ENCODE measurements at places on chromosomes 6 and 20. TPM values are rescaled to one million over a fixed set of nuclear protein-coding genes. Genes with fewer than 3 reads are reported as not detected.

AURKA gene
- total RNA-seq, result 29.1 TPM

BMP6 gene
- total RNA-seq, result 1.3 TPM

- no peak for DNase-seq
Observed at GRCh38 chr20:40706977-40707582, 18.0 kb upstream of the MAFB start.

DNA sequence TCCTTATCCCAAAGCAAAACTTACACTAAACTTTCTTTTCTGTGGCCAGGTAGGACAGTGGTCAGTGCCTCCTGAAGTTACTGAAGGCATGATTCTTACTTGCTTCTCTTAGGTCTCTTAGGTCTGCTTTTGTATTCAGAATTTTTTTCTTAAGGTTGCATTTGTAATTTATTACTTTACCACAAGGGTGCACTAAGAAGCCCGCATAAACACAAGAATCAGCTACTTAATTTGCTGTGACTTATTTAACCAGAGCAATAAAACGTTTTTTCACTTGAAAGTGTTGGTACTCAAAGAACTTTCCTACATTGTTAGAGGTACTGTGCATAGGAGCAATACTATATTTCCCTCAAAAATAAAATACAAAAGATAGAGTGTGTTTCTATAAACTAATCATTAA, 75.4 kb upstream of the LAMA2 start:
- peak; percentile 78 for DNase-seq

GRCh38 chr20:54139188-54139587, 34.6 kb downstream of the CYP24A1 start:
- no peak for DNase-seq

GRCh38 chr6:110085285-110085684, 94.2 kb downstream of the WASF1 start:
- DNase-seq, result no peak

DNA sequence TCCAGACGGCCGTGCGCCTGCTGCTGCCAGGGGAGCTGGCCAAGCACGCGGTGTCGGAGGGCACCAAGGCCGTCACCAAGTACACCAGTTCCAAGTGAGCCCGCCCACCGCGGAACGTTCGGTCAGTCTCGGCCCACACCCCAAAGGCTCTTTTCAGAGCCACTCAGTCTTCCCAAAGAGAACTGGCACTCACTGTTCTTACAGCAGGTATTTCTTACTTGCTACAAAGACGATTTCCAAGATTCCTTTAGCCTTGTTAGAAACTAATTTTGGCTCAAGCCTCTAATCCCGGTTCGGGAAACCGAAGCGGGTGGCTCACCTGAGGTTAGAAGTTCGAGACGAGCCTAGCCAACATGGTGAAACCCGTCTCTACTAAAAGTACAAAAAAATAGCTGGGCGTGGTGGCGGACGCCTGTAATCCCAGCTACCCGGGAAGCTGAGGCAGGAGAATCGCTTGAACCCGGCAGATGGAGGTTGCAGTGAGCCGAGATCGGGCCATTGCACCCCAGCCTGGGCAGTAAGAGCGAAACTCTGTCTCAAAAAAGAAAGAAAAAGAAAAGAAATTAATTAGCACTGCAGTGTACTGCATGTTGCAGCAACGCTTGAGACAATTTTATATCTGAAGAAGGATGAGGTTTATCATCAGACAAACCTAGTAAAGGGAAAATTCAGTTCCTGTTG, 73.1 kb downstream of the OR2B2 start:
- DNase-seq, result peak; percentile 47

DNA sequence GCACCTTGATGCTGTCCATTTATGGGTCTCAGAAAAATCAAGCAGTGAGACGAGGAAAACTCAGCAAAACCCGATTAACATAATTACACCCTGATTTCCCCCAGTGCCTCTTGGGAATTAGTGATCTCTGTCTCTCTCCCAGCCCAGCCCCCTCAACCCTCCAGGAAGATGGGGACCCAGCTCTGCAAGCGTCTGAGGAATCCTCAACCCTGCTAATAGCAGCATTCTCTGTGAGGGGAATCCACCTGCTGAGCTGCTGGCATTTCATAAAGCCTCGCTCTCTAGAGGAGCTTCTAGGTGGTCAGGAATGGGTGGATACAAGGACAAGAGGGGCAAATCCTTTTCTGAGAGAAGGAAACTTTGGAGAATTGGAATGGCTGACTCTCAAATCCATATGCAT, 13.9 kb downstream of the NR2E1 start:
- DNase-seq, result no peak

DNA sequence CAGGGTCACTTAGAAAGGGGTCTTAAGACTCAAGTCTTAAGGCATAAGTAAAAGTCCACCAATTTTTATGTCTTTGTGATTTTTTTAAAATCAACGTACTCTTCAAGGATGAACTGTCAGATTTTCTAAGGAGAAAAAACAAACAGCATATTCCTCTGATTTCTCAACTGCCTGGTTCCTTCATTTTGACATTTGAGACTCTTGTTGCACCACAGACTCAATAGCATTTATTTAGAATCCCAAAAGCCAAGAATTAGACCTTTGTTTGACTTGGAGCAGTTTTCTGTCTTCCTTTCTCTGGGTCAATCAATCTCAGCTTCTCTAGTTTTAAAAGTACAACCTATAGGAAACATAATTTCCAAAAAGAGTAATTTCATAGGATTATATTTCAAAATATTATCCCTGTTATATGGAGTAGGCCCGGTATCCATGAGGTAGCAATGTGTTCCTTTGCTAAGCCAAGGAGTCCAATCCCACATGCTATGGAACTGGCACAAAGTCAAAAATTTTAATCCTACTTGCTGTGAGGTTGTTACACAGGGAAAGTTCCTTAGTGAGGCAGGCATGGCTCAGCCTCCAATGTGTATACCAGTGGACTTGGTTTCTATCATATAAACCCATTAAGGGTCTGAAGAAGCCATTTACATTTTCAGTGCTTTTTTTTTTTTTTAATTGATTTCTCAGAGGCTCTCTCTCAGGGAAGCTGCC, 405.7 kb downstream of the KIF16B start:
- DNase-seq, result no peak
